ENCODE measurements at places on chromosomes 1 and 21. TPM values are rescaled to one million over a fixed set of nuclear protein-coding genes. Genes with fewer than 3 reads are reported as not detected.

The GNG4 gene
- total RNA-seq, result 14.9 TPM

The DFFB gene
- total RNA-seq, result 4.8 TPM

The KRTAP21-2 gene
- total RNA-seq, result not detected

The LYPD8 gene
- total RNA-seq, result not detected

The RHBDL2 gene
- total RNA-seq, result 1.1 TPM

The OR2G3 gene
- total RNA-seq, result not detected

The TFF3 gene
- not detected for total RNA-seq

The LIN28A gene
- total RNA-seq, result 1,384 TPM

The FAM43B gene
- not detected for total RNA-seq

The NTNG1 gene
- total RNA-seq, result 0.62 TPM

The S100A7A gene
- not detected for total RNA-seq

The PAPPA2 gene
- total RNA-seq, result 0.17 TPM
